ENCODE measurements at places on chromosomes 2 and 18.

DNA sequence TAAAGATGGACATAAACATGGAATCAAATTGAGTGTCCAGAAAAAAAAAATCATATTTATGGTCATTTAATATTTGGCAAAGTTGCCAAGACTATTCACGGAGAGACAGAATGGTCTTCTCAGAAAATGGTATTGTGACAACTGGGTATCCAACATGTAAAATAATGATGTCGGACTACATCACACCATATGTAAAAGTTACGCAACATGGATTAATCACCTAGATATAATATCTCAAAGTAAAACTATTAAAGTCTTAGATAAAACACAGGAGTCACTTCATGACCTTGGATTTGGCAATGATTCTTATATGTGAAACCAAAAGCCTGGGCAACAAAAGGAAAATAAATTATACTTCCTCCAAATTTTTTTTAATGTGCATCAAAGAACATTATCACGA is 1591.7 kb upstream of the DDX18 start:
- DNase-seq: no peak

GRCh38 chr18:13284330-13285027 is 65.9 kb downstream of the LDLRAD4 start:
- no peak for DNase-seq

DNA sequence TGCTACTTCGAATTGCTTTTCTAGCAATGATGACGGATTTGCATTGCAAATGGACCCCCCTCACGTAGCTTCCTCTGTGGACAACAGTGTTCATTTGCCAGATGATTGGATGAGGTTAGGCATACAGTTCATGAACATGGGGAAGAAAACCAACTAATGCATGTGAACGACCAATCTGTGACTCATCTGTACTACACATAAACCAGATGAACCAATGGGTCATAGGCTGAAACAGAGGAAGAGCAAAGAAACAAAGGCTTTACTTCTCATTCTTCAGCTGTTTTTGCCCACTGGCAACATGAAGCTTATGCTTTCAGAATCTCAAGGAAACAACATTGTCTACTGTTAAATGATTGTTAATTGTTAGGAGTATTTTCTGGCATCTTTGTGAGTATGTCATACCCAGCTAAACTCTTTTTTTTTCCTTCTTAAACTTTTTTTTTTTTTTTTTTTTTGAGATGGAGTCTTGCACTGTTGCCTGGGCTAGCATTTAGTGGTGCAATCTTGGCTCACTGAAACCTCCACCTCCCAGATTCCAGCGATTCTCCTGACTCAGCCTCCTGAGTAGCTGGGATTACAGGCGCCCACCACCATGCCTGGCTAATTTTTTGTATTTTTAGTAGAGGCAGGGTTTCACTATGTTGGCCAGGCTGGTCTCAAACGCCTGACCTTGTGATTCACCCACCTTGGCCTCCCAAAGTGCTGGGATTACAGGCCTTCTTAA is 35.5 kb downstream of the EFEMP1 start:
- no peak for DNase-seq

DNA sequence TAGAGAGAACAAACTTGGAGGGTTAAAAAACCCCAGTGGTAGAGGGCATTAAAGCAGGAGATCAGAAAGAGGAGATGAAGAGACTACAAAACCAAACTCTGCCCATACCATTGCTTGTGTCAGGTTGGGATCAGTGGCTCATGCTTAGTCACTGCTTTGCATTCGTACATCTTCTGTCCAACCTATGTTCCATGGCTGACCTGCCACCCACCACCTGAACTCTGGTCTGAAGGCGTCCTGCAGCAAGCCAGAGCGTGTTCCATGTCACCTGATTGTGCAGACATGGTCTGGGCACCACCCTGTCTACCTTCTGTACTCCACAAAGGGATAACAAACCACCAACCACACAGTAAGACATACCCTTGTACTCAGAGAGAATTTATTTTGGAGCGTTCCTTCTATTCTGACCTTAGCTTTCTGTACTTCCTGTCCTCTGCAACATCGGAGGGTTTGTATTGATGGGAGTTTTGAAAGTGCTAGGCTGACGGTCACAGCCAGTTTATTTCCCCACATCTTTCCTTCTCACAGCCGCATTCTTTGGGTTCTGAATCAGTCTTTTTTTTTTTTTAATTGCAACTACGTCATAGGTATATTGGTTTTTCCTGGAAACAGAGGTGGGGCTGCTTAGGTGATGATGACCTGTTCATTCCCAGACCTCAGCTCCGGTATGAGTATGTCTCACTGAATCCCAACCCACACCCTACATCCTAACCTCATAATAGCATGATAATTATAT is 88.3 kb downstream of the SOWAHC start:
- no peak for DNase-seq

DNA sequence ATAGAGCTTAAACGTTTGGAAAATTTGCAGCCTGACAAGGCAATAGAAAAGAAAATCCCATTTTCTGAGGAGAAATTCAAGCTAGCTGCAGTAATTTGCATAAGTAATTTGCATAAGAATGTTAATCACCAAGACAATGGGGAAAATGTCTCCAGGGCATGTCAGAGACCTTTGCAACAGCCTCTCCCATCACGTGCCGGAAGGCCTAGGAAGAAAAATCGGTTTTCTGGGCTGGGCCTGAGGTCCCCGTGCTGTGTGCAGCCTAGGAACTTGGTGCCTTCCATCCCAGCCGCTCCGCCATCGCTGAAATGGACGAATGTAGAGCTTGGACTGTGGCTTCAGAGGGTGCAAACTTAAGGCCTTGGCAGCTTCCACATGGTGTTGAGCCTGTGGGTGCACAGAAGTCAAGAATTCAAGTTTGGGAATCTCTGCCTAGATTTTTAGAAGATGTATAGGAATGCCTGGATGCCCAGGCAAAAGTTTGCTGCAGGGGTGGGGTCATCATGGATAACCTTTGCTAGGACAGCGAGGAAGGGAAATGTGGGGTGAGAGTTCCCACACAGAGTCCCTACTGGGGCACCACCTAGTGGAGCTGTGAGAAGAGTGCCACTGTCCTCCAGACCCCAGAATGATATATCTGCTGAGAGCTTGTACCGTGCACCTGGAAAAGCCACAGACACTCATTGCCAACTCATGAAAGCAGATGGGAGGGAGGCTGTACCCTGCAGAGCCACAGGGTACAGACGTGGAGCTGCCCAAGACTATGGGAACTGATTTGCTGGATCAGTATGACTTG is 164.6 kb downstream of the GULP1 start:
- no peak for DNase-seq

DNA sequence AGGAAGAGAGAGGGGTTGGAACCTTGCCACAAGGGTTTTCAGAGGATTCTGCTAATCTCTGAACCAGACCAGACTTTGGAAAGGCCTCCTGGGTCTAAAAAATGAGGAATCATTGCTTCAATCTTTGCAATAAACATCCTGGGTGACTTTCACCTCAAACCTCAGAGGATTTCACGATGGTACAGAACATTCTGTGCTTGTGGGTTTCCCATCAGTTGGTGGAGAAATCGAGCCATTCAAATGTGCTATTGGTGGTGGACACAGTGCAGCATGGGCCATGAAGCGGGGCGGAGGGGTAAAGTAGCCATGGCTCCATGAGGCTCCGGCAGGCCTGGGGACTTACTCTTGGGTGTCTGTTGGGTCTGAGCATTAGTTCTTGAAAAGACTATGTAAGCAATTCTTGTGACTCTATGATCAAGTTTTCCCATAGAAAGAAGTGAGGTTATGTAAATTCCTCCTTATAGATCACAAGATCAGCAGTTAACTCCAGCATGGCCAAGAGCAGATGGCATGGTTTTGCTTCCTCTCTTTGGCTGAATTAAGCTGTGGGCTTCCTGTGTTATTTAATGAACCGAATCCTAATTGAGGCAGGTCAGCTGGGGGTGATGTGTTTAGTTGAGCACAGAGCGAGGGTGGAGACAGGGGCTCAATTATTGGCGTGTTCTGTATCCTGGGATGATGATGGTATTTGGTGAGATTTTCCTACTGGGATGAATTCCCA is 1.9 kb upstream of the IL1R2 start:
- DNase-seq: no peak

DNA sequence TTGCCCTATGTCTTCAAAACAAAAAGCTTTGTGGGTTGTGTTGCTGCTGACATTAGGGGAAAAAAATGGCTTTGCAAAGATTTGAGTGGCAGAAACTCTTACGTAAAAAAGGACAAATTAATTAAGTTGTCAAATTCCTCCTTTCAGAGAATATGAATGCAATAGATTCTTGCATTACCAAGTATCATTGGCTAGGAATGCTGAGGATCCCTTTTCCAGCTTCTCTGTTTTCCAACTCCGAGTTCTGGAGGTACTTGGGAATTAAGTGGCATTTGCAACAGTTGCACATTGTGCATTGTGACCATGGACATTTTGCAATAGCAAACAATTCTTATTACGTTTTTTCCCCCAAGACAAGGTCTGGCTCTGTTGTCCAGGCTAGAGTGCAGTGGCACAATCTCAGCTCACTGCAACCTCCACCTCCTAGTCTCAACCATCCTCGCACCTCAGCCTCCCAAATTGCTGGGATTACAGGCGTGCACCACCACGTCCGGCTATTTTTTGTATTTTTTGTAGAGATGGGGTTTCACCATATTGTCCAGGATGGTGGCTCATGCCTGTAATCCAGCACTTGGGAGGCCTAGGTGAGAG is 29.9 kb upstream of the PPP1CB start:
- DNase-seq: no peak

DNA sequence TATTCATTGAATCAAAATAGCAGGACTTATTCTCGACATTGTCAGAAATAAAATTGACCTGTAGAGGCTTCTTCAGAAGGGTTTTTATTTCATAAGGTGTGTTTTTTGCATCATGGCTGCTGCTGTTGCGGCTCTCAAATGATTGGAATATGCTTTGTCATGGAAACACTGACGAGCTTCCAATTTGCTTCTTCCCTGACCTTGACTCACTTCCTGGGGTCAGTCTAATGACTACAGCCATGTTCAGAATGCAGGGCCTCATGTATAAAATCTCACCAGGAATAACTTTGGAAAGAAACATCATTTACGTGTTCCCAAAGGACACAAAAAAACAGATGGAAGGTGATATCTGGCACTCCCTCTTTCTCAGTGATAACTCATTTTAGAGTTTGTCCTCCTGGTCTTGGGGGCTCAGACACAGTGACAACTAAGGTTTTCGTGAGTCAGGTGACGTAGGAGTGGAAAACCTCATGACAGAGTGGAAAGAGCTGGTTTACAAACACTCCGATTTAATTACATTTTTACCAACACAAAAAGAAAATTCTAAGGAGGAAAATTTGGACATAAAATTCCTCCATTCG is 467.0 kb upstream of the RAB12 start:
- no peak for DNase-seq

DNA sequence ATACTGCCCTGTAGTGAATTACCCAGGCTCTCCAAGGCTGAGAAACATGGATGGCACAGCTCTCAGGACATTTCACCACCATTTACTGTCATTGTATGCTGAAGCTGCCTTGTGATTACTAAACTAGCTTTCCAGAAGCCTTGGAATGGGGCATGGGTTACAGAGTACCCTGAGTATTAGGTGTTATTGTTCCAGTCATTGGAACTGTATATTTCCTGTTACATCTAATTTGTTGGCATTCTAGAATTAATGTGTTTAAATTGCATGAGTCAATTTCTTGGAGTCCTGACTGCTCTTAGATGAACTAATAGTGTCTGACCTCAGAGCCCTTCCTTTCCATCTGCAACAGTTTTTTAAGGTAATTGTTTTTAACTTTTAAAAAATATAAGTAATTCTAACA is 9.0 kb downstream of the DGUOK start:
- DNase-seq: no peak
